ENCODE measurements at places on chromosomes 16 and 17.

- DNase-seq, result no peak
These were observed 4.3 kb upstream of the NTN1 start for GRCh38 chr17:9016941-9017552.

- no peak for DNase-seq
These were observed 132.6 kb downstream of the RAB11FIP4 start for GRCh38 chr17:31523862-31524730.

DNA sequence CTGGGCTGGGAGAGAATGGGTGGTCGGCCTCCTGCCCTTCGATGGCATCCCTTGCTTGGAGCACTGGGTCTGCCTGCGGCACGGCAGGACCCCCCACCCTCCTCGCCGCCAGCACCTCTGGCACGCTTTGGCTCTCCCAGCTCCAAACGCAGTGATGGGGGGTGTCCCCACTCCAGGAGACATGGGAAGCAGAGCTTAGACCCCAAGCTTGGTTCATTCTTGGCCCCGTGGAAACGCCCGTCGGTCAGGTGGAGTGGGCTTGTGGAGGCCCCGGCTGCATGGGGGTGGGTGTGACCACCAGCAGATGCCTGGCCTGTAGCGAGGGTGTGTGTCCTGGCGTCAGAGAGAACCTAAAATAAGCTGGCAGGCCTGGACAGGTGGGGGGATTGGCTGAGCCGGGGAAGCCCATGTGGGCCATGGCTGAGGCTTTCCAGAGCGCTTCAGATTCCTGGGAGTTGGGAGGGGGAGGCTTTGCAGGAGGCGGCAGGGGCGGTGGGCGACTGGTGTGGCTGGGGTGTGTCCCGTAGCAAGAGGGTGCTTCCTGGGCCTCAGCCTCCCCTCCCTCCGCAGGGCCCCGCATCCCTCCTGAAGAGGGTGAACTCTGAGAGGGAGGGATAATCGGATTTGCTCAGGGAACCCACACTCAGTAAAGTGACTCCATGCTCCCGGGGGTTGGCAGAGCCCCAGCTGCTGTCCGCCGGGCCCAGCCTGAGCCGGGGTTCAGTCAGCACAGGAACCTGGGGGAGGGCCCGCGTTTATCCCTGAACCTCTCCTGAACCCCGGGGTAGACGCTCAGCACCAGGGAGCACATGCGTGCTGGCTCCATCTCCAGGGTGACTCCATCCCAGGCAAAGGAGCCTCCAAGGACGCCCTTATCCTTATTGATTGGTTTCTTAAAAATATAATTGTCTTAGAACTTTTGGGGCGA lies 3.4 kb downstream of the CACNA1H start:
- no peak for DNase-seq

DNA sequence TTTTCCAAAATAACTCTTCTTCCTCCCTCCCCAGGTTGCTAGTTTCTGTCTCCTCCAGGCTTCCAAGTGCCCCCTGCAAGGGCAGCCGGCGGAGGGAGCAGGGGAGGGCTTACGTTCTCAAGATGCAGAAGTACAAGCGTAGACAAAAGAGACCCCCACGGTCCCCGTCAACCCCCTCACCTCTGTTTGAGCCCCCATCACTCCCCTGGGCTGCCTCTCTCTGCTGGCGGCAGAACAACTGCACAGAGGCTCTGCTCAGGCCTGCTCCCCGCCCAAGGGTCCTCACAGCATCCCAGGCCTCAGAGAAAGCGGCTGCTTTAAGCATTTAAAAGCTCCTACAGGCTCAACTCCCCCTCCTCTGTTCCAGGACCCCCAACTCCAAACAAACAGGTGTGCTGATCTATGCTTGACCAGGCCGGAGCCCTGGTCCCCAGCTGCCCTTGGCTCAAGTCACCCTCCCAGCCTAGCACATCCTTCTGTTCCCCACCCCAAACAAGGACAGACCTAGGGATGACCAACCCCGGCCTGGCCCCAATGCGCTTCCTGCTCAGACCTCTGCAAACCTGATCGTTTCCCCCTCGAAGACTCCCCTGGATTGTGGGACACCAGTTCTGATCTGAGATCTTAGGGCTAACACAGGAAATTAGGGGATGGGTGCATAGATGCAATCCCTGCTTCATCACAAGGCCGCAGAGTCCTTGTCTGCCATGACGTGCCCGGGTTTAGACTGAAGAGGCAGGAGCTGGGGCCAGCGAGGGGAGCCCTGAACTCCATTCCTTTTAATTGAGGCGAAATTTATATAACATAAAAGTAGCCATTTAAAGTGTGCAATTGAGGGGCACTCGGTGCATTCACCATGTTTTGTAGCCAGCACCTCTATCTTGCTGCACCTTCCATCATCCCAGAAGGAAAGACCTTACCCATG lies 17.2 kb upstream of the RBFOX3 start:
- no peak for DNase-seq

DNA sequence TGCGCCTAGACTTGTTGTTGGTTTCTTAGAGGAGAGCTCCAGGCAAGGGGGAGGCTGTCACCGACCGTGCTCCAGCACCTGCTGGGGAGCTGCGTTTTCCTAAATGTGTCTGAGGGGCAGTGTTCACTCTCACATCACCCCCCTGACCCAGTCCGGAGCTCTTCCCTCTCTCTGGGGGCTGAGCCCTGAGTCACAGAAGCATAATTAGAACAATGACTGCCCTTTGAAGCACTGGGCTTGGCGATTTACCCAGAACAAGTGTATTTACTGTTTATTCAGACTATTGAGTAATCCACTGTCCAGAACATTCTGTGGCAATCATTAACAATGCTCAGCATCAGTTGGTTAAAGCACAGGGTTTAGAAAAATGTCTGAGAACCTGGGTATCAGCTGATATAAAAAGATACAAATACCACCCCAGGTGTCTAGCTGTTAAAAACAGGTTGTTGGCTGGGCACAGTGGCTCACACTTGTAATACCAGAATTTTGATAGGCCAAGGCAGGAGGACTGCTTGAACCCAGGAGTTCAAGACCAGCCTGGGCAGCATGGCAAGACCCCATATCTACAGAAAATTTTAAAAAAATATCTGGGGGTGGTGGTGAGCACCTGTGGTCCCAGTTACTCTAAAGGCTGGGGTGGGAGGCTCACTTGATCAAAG lies 8.1 kb downstream of the CES4A start:
- peak; percentile 90 for DNase-seq

DNA sequence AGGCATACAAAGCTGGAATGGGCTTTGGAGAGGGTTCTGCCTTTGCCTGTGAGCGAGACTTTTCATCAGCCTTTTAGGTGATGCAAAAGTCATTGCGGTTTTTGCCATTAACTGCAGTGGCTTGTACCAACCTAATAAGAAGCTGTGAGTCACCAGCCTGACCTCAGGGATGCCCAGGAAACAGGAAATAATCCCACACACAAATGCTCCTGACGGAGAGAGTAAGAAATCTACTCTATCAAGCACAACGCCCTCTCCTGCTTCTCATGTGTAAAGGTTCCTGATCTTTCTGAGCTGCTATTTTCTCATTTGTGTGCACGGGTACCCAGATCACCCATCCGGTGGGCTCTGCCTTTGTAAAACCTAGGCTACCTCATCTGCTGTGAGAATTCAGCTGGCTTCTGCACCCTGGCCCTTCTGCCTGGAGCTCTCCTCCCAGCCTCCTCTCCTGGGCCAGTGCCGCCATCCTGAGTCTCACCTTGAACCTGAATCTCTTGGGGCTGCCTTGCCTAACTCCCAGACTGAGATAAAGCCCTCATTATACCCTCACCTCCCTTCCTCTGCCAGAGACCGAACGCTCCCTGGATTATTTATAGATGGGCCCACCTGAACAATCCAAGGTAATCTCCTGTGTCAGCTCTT lies 299.7 kb downstream of the C16orf95 start:
- peak; percentile 80 for DNase-seq

GRCh38 chr17:74532115-74532514 lies 840 bp upstream of the CD300LB start:
- no peak for DNase-seq

DNA sequence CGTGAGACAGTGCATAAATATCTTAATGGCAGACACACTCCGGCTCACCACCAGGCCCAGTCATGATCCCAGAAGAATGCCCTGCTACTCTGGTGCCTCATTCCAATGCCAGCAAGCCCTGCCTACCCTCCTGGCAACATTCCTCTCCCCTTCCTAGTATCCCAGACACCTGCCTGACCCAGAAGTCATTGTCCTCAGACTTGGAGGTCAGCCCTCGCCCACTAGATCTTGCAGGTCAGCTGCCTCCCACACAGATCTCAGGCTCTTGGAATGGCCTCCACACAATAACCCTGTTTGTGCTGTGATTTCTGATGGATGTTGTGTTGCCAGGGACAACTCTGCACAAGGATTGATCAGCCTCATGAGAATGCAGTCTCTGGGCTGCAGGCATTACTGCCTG lies 1.8 kb upstream of the TEX2 start:
- DNase-seq, result no peak
